ENCODE measurements at places on chromosomes 7 and 10. TPM values are rescaled to one million over a fixed set of nuclear protein-coding genes. Genes with fewer than 3 reads are reported as not detected.

Gene AKR1C4
- total RNA-seq, result not detected

Gene SCD
- total RNA-seq, result 140 TPM

Gene MACC1
- 0.19 TPM for total RNA-seq

Gene SH2B2
- total RNA-seq, result 5.5 TPM

GRCh38 chr10:30374353-30374752, 25.3 kb upstream of the MTPAP start:
- DNase-seq, result no peak

GRCh38 chr10:71158251-71158650, 54.1 kb upstream of the UNC5B start:
- no peak for DNase-seq

DNA sequence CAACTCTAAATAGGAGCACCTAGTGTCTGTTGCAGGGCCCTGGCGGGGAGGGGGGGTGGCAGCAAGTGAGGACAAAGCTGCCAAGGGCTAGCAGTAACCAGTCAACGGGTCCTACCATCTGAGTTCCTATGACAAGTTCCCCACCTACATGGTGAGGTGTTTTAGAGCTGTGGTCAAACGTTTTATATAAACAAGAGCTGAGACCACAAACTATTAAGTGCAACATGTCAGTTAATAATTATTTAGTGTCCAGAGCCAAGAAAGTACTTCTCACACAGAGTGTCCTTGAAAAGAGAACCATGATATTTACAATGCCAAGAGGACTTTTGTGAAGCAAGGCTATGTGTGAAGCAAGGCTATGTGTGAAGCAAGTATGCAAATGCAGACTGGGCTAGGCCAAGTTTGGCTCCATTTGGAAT, 434.7 kb downstream of the TNS3 start:
- DNase-seq, result no peak

DNA sequence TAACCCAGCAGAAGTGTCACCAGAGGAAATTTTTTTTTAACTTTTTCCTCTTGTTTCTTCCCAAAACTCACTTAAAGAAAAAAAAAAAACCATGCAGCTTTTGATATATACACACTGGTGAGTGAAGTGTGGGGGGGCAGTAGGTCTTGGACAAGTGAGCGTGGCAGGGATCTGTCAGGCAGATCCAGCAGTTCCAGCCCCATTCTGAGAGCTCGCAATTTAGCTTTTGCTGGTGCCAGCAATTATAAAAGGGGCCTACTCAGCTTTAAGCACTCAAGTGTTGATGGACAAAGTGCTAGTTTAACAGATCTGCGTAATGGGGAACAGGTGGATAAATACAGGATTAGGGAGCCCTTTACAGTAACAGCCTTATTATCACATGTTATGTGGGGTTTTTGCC, 619.2 kb upstream of the GALNT17 start:
- DNase-seq, result no peak

GRCh38 chr10:125060826-125061556, 99.4 kb downstream of the CTBP2 start:
- DNase-seq, result no peak

DNA sequence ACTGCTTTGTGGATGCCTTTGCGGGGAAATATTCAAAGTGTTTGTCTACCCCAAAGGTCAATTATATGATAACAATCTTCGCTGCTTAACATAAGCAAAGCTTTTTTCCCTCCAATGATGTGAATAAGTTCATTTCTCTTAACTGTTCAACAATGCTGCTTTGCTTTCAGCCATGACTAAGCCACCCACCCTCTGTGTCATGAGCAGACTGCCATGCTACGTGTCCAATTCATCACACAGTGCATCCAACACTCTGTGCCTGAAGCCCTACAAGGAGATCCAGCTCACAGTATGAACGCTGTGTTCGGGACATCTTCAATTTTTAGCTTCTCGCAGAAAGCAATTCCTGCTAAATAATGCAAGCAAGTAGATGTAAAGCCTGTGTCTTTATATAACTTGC, 5.7 kb upstream of the TAS2R40 start:
- no peak for DNase-seq

GRCh38 chr10:2949221-2949947, 118.0 kb upstream of the PFKP start:
- no peak for DNase-seq

DNA sequence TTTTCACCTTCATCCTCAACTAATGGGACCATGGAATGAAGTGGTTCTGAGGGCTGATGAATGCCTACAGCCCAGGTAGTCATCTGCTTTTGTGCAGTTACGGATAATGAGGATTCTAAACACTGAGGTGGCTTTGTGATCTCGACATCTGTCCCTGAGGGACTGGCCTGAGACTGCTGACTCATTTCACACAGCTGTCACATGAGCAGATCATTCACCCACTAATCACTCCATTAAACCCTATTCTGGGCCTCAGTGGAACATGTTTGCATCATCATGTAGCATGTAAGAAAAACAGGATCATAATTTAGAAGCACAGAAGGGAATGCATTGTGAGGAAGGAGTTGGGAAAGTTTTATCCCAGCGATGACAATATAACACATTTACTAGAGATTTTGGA, 79.4 kb upstream of the FEZF1 start:
- DNase-seq, result no peak

GRCh38 chr7:45596665-45597095, 22.5 kb downstream of the ADCY1 start:
- DNase-seq, result no peak

GRCh38 chr7:44629829-44630522, 23.5 kb downstream of the OGDH start:
- DNase-seq, result no peak

DNA sequence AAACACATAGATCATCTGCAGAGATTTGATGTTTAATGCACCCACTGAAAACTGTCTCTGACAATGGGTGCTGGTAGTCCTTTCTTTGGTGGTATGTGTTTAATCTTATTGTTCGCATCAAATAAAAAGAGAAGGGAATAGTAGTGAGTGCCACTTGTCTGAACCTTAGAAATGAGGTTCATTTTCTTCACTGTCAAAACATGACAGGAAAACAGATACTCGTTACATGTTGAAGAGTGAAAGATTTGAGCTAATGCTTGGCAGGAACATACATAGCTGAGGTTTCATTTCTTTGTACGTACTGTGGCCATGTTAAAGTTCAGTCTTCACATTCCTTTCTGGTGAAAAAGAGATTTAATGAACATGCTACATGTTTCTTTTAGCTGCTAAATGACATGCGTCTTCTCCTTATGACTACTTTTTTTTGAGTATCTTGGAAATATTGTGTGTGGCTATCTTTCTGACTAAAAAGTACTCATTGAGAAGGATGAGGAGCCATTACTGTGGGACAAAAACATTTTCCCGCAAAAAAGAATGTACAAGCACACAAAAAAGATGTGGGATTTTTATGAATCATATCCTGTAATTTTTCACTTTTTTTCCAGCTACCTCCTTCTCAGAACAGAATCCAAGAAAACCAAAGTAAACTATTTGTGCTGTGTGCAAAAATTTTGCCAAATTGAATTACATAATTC, 108.0 kb downstream of the TWIST1 start:
- no peak for DNase-seq

DNA sequence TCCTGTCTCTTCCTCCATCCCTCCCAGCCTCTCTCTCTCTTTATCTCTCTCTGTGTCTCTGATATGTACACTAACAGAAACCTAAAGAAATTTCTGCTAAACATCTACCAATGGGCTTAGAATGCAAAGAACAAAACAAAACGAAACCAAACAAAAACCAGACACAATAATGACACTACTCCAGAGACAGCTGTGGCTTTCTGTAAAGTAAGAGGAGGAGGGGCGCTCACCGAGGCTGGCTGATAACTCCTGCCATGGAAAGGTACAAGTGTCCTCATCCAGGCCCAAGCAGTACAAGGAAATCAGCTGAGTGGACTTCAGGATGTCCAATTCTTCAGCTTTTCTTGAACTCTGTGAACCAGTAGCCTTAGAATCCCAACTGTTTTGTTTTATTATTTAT, 70.4 kb upstream of the FZD8 start:
- no peak for DNase-seq

DNA sequence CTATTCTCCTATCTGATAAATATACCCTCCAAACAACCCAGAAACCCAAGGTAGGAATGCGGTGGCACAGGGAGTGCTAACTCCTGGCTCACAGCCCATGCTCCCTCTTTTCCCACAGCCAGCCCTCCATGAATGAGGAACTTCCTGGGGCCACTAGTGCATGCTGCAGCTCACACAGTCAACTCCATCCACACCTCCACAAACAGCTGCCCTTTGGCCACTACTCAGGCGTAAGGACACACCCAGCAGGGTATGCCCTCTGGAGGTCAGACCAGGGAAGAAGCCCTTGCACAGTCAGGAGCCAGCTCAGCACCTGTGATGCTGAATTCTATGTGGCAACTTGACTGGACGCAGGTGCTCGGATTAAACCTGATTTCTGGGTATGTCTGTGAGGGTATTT, 85.2 kb upstream of the PIK3CG start:
- DNase-seq, result no peak

DNA sequence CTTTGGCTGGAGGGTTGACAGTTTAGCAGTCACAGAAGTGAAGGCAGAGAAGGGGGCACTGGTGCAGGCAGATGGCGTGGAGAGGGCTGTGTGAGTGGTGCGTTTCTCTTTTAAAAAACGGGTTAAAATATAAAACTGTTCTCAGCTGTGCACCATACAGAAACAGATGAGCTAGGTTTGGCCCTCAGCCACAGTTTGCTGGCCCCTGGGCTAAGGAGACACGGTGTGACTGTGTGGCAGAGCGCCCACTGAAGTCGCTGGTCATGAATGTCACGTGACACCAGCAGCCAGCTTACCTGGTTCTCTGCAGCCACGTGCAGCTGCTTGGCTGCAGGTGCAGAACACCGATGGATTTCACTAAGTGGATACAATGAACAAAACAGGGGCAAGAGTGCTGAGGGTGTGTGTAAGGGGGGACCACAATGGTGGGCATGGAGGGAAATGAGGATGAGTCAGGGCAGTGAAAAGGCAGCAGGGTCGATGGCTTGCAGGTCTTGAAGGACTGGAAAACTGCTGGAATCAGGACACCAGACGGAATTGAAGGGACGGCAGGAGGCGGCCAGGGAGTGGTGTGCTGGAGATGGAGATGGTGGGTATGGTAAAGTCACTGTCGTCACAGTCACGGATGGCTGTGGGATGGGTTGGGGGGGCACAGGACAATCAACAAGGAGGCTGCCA, 7.4 kb downstream of the ZNF746 start:
- no peak for DNase-seq

DNA sequence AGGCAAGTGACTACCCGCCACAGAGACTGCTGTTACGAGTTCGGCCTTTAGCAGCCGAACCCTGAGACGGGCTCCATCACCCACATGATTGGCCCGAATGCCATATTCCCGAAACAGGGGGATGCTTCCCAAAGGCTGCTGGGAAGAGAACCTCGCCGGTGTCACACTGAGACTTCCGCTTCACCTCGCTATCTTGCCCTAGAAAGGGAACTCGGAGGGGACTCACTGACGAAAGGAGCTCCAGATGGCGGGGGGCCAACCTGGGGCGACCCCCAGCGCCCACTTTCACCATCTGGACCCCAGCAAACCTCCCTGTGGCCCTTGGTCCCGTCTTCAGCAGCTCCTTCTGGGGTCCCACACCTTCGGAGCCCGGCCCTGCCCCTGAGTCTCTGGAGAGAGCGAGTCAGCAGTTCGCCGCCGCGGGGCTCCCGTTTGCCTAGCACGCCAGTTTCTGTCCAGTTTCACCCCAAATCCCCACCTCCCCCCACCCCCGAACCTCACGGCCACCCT, 529 bp downstream of the HPS1 start:
- no peak for DNase-seq

GRCh38 chr10:43863859-43864591, 215.3 kb upstream of the ZNF32 start:
- DNase-seq, result peak; percentile 87

DNA sequence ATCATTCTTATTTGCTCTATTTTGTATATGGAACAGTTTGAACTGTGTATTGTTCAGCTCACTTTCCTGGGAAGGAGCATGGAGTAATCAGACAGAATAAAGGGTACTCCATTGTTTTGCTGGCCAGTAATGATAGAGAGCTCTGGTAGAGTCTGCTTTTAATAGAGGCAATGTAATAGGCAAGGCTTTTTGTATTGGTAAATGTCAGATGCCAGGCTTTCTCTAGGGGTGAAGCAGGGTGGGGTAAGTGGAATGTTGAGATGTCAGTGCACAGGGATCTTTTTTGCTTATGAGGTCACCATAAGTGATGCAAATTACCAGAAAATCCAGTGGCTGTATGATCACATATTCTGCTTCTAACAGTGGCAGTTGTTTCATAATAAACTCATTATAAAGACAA, 1088.3 kb upstream of the SORCS1 start:
- DNase-seq, result no peak

DNA sequence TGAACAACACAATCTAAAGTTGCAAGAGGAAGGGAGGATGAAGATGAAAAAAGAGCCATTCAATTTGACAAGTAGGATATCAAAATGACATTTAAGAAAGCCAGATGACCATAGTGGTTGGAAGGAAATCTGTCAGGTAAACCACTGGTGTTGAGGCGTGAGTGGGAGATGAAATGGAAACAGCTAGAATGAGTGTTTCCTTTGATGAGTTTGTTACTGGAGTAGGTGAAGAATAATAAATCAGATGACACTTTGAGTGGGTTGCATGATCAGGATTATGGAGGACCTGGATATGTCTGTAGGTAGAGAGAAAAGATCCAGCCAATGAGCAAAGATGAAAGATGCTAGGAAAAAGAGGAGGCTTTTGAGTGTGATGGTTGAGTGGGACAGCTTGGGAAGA, 33.1 kb downstream of the AKR1B1 start:
- DNase-seq, result no peak

- no peak for DNase-seq
Measured at GRCh38 chr10:130421909-130422308, 285.7 kb downstream of the GLRX3 start.

- no peak for DNase-seq
Measured at GRCh38 chr7:69374044-69374425, 224.2 kb upstream of the AUTS2 start.

DNA sequence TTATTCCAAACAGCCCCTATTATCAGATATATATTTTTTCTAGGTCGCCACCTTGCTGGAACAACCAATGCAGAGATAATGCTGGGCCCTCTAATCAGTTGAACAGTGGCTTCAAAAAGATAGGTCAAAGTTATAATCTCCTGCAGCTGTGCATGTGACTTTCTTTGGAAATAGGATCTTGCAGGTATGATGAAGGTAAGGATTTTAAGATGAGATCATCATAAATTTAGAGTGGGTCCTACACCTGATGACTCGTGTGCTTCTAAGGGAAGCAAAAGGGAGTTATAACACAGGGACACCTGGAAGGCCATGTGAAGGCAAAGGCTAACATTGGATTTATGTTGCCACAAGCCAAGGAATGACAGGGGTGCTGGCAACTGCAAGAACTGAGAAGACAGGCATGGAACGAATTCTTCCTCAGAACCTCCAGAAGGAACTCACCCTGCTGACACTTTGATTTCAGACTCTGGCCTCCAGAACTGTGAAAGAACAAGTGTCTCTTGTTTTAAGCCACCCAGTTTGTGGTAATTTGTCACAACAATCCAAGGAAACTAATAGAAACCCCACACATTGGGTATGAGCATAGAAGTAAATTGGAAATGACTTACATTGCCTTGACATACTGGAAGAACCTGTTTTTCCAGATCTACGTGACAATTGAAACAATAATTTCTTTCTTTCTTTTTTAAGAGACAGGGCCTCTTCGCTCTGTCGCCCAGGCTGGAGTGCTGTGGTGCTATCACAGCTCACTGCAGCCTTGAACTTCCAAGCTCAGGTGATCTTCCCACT, 34.4 kb downstream of the CCDC71L start:
- no peak for DNase-seq

Data from glomerular endothelial cell (primary cell).